NCI-H345 (cell line): ENCODE measurements at places on chromosomes 4 and X.

DNA sequence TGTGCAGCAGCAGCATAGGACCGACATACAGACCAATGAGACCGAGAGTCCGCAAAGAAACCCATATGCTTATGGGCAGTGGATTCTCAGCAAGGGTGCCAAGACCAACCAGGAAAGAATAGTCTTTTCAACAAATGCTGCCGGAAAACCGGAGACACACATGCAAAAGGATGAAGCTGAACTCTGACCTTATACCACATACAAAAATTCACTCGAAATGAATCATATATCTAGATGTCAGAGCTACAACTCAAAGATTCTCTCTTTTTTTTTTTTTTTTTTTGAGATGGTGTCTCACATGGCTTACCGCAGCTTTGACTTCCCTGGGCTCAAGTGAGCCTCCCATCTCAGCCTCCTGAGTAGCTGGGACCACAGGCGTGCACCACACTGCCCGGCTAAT, 16.0 kb upstream of the MXD4 start:
- no peak for DNase-seq

GRCh38 chr4:4599481-4600275, 57.8 kb upstream of the STX18 start:
- DNase-seq, result peak; percentile 92

DNA sequence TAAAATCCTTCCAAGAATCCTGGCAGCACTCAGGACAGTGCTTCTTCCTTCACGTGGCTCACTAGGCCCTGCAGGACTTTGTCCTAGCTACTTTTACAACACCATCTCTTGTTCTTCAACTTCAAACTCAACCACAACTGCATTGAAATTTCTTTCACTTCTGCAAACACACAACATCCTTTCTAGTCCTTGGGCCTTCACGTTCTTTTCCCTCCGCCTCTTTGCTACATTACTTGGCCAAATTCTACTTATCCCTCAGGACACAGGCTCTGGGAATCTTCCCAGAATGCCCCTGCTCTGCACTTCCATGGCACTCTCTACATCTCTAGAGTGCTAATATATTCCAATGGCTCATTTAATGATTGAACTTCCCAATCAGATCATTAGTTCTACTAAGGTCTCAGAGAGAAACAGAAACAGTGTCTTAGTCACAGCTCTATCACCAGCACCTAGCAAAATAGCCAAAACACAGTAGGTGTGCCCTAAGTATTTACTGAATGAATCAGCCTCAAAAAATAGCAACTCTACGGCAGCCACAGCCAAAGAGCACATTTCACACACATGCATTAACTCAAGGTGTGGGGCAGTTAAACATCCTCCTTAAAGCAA, 73.3 kb downstream of the MANBA start:
- no peak for DNase-seq

GRCh38 chrX:21779095-21779494, 21.2 kb upstream of the SMPX start:
- no peak for DNase-seq

DNA sequence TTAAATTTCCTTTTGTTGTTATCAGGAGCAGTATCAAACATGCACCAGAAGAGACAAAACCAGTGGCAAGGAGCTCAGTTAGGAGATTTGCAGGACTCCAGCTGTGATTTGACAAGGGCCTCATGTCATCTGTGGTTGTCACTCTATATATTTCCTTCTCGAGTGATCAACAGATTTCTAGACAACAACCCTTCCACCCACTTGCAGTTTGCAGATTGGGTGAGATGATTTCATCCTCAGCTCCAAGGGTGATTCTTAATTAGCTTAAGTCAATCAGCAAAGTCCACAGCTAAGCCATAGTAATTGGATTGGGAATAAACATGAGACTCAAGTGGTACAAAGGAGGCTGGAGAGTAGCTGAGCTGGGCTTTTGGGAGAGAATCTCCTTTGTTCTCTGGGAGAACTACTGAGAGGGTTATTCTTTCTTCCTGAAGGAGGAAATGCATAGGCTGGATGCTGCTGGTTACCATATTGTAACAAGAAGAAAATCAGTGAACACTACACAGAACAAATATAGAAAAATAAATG, 192.8 kb downstream of the PPARGC1A start:
- DNase-seq, result no peak

DNA sequence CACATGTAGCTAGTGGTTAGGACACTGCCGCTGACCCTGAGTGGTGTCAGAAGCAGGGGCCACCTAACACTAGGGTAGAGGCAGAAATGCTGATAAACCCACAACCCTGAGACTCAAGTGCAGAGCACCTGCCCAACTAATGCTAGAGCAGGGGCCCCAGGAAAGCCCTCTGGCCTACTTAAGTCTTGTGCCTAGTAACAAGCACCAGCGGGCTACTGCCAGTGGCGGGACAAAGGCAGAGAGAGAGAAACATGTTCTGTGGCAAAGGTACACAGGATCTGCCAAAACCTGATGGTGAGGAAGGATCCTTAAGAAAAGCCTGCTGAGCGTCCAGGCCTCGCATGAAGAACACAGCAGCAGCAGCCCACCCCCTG, 172.4 kb downstream of the PRDM5 start:
- DNase-seq, result no peak

- DNase-seq, result peak; percentile 10
These were observed 98.1 kb downstream of the MGST2 start for GRCh38 chr4:139763672-139764071.

GRCh38 chr4:90689739-90690138, 562.5 kb downstream of the CCSER1 start:
- no peak for DNase-seq

GRCh38 chrX:93874554-93874953, 200.5 kb downstream of the FAM133A start:
- peak; percentile 4 for DNase-seq

DNA sequence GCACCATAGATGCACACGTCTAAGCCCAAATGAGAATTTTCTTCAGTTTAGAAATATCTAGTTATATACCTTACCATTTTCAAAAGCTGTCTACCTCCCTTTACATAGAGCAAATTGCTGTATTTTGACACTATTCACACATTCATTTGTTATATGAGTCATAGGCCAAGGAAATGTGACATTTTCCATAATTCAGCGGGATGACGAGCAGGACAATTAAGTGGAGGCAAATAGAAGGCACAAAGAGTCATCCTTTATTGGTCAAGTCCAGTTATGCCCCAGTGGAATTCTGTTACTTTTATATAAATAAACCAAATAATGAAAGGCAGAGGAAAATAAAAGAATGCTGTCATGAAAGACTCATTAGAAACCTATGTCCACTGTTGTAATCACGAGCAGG, 27.9 kb downstream of the FGF13 start:
- no peak for DNase-seq

GRCh38 chr4:7756561-7757355, 182.9 kb downstream of the AFAP1 start:
- DNase-seq, result no peak

- no peak for DNase-seq
These were observed 41.5 kb downstream of the DTHD1 start for GRCh38 chr4:36322921-36323354.

DNA sequence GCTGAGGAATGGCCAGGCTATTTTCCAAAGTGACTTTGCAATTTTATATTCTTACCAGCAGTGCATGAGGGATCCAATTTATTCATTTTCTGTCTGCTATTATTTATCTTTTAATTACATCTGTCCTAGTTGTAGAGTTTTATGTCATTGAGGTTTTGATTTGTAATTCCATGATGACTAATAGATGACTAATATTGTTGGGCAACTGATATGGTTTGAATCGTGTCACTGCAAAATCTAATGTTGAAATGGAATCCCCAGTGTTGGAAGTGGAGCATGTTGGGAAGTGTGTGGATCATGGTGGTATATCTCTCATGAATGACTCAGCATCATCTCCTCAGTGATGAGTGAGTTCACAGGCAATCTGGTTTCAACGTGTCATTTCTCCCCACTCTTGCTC, 201.5 kb downstream of the TBX22 start:
- no peak for DNase-seq

DNA sequence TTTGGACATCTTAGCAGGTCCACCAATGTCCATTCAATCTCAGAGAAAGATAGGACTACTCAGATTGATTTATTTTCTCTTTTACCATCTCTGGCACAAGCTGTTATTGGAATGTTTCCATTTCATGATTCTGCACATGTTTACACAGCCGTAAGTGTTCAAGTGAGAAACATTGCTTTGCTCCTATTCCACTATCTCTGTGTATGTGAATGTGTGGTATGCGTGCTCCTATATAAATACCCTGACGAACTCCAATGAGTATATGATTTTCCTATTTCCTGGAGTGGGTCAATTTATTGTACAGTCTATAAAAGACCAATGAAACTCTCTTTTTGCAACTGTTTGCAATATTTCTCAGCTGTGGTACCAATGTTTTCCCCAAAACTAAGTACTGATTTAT, 221.0 kb upstream of the GALNT7 start:
- no peak for DNase-seq

GRCh38 chr4:114087596-114088230, 108.3 kb upstream of the ARSJ start:
- no peak for DNase-seq

- DNase-seq, result peak; percentile 40
These were observed 30.1 kb upstream of the BBS7 start for GRCh38 chr4:121900132-121900983.
